Putamen (tissue), 1 donor: ENCODE measurements at places on chromosomes 7 and 10.
A peak's percentile ranks its signal among the peaks of the same experiment; 100 is the strongest.

- DNase-seq, result no peak
Observed at GRCh38 chr7:116180302-116180701, 30.0 kb upstream of the TES start.

GRCh38 chr10:12539350-12540164 lies 190.2 kb downstream of the CAMK1D start:
- no peak for DNase-seq

- no peak for DNase-seq
Observed at GRCh38 chr7:130345136-130345535, 520 bp downstream of the CPA5 start.

- DNase-seq, result no peak
Observed at GRCh38 chr10:58239561-58240169, 28.0 kb downstream of the IPMK start.

- no peak for DNase-seq
Observed at GRCh38 chr7:35424869-35425495, 171.1 kb upstream of the TBX20 start.

GRCh38 chr7:102125127-102125596 lies 161.5 kb upstream of the SH2B2 start:
- no peak for DNase-seq

DNA sequence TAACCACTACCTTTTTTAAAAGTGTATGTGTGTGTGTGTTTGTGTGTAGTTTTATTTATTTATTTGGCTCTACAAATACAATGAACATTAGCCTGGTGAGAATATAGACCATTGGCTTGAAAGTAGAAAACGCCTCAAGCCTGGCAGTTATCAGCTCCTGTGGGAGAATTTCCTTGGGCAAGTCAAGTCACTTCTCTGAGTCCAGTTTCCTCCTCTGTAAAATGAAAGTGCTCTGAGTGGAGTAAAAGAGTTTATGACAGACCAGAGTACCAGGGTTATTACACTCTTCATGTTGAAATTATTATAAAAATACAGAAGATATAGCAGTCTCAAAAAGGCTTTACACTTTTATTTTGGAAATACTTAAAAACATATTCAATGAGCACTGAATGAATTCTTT lies 10.1 kb upstream of the RHOBTB1 start:
- DNase-seq, result no peak

- DNase-seq, result no peak
Observed at GRCh38 chr10:102611514-102612087, 32.7 kb upstream of the TRIM8 start.

DNA sequence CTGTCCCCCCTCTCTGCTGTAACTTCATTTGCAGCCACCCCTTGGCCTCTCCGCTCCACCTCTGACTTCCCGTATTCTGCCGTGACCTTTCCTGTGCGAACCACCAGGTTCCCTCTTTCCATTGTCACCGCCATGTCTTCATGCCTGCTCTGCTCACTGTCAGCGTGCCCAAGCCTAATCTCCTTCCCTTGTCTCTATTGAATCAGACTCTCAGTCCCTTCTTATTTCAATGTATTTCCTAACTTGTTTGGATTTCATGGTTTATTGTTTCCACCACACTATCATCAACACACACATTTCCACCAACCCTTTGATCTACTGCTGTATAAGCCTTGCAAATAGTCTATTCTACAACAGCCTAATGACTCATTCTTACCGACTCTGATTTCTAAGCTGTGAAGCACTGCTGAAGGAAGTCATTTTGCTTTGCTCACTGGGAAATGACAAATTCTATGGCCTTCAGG lies 30.0 kb upstream of the INHBA start:
- no peak for DNase-seq

DNA sequence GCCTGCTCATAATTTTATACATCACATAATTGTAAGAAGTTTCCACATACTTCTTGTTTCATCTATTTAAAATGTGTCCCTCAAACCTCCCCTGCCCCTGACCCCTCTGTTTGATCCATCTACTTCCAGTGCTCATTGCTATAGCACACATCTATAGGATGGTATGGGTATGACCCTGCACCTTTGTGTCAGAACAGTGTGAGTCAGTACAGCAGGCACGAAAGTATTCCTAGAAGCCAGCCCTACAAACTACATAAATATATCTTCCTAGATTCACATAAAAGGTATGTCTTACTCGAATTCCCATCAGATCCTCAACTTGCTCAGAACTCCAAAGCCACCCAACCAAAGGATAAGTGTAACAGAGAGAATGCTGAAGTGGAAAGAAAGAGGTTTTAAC lies 25.7 kb upstream of the ING3 start:
- DNase-seq, result no peak

- no peak for DNase-seq
Observed at GRCh38 chr7:31748084-31748483, 61.1 kb downstream of the PPP1R17 start.

DNA sequence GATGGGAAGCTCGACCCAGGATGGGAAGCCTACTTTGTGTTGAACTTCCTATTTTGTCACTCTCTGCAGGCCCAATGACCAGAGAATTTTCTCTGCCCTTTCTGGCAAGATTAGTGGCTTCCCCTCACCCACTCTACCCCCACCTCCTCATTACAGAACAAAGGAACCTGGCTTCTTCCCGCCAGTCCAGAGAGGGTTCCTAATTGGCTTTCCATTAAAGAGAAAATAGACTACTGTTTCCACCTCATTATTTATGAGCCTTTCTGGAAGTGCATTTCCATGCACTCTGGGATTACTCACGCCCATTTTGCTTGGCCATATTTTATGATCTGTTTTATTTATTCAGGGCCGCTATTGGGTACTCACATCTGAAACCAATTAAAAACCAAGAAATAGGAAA lies 94.9 kb upstream of the TCF7L2 start:
- no peak for DNase-seq

- no peak for DNase-seq
Observed at GRCh38 chr10:120108916-120109315, 216.4 kb downstream of the SEC23IP start.

DNA sequence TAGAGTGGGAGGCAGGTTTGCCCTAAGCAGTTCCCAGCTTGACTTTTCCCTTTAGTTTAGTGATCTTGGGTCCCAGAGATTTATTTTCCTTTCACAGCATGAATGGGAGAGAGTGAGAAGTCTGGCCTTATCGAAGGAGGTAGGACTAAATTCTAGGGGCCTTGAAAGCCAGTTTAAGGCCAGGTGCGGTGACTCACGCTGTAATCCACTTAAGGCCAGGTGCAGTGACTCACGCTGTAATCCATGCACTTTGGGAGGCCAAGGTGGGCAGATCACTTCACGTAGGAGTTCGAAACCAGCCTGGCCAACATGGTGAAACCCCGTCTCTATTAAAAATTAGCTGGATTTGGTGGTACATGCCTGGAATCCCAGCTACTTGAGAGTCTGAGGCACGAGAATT lies 392.2 kb downstream of the ACTR3B start:
- DNase-seq, result no peak

GRCh38 chr7:32892521-32893206 lies 1.1 kb upstream of the KBTBD2 start:
- DNase-seq, result peak; percentile 70

DNA sequence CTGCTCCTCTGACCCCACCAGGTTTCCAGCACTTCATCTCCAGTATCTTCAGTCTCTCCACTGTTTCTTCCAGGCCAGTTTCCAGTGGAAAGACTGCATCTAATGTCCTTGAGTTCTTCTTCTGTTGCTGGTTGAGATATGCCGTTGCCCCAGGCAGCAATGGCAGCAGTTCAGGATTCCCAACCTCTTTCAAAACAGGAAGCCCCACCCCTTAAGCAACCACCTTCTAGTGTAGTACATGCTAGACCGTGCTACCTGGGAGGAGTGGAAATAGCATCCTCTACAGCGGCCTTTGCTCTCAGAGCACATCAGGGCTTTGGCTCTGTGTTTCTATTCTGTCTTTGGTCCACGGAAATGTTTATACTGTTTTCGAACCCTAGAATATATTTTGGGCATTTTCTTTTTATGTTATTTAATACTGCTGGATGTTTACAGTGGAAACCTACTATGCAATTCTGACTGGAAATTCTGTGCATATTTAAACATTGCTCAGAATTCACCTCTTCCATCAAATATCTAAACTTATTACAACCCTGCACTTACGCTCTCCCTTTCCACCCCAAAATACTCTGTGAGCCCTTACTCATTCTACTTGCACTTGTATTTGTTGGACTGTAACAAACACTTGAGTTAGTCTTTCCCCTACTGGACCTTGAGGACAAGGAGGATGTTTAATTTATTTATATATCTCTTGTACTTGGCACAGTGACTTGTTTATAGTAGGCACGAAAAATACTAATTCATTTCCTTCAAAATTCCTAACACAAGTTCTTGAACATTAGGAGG lies 8.5 kb upstream of the BPGM start:
- DNase-seq, result no peak

DNA sequence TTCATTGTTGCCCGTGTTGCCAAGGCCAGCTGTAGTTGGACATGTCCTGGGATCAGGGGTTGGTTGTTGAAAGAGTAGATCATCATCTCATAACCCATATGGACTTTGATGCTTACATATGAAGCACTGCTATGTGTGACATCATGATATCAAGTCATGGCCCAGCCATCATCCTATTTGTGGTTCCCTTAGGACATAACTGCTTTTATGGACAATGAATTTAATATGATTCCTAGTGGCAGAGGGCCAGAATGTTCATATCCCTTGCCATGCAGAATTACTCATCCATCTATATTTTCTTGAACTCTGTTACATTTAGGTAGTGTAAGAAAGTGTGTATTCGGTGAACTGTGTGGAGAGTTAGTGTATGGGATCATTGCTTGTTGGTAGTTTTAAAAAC lies 343.9 kb upstream of the LRGUK start:
- no peak for DNase-seq

- peak; percentile 80 for DNase-seq
Observed at GRCh38 chr7:155003092-155003375, at the start of gene PAXIP1. PAXIP1 (minus strand) TSS chr7:155003124; CDS start chr7:155002929, 195 bp downstream.

- no peak for DNase-seq
Observed at GRCh38 chr7:1885465-1886226, 215.6 kb downstream of the ELFN1 start.

DNA sequence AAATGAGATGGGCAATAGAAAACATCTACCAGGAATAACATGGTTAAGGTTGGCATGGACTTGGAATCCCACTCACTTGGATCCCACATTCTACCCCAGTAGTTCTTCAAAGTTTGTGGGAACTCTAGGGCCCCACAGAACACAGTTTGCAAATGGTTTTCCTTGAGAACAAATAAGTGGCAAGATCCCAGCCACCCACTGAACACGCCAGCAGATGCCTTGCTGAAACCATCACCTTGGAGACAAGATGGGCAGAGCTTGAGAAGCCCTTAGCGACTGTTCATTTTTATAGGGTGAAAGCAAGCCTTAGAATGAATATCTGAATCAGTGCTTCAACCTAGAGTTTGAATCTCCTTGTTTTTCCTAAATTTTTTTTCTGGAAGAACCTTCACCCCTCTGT lies 349.1 kb downstream of the RPS24 start:
- DNase-seq, result no peak

- no peak for DNase-seq
Observed at GRCh38 chr7:148941598-148942275, 57.6 kb upstream of the EZH2 start.

- no peak for DNase-seq
Observed at GRCh38 chr10:118955951-118956801, 73.3 kb upstream of the NANOS1 start.

DNA sequence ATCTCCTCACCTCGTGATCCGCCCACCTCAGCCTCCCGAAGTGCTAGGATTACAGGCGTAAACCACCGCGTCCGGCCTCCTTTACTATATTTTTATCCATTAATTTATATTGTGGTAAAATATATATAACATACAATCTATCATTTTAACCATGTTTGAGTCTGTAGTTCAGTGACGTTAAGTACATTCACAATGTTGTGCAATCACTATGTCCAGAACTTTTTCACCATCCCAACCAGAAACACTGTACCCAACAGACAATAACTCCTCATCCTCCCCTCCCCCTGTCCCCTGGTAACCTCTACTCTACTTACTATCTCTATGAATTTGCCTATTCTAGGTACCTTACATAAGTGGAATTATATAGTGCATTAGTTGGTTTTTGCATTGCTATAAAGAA lies 297.5 kb upstream of the GALNT17 start:
- DNase-seq, result no peak

- DNase-seq, result no peak
Observed at GRCh38 chr10:113007343-113007771, 57.3 kb downstream of the TCF7L2 start.

GRCh38 chr10:100779329-100779728 lies 33.9 kb downstream of the PAX2 start:
- DNase-seq, result no peak

DNA sequence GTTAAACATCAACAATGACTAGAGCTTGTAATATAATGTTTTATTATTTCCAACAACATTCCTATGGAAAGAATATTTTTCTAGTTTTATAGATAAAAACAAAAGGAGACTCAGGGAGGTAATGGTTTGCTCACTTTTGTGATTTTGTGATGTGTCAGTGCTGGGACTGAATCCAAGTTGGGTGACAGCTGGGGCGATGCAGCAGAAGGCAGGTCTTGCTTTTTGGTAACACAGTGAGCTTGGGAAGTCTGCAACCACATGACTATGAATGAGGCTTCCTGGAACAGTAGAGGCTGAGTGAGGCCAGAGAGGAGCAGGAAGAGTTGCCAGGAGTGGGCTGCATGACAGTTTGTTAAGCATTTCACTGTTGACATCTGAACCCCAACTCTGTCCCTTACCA lies 4.9 kb upstream of the YKT6 start:
- DNase-seq, result no peak

GRCh38 chr10:28595613-28596012 lies 62.7 kb downstream of the WAC start:
- DNase-seq, result no peak

DNA sequence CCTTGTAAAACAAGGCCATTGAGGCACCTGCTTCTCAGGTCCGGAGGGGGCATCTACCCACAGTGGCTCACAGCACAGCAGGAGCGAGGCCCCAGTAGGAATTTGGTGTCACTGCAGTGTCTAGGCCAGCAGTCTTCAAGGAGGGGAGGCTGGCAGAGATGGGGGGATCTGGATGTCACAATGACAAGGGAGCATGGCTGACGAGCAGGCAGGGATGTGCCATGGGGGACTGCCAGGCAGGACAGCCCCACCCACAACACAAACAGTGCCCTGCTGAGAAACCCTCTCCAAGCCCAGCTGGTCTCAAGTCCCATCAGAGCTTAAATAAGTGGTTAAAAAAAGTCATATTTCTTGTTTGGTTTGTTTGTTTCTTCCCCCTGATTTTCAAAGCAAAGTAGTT lies 121.0 kb upstream of the ZNF716 start:
- no peak for DNase-seq

DNA sequence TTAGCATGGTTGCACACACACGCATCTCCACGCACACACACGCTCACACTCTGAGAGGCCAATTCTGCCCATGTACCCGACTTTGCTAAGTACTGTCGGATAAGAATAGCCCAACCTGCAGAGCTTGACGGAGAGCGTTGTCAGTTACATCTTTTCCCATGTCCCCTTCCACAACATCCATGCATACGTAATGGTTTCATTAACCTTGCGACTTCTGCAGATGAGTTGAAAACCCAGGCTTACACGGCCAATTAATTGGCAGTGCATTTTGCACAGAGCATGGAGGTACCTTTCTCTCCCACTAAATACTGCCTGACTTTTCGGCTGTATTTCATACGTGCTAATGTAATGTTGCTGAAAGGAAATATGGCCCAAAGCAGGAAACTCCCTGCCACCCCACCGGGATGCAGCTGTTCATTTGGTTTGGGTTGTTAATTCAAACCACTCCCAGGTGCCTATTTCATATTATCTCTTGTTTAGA lies 291.2 kb upstream of the HABP2 start:
- no peak for DNase-seq
